CD8-positive, alpha-beta T cell (primary cell): ENCODE measurements at places on chromosomes 5 and 9.

- no peak for DNase-seq
These were observed 214.6 kb downstream of the PDZD2 start for GRCh38 chr5:31853398-31854135.

GRCh38 chr9:135751501-135751900 is 49.5 kb downstream of the KCNT1 start:
- DNase-seq, result no peak

DNA sequence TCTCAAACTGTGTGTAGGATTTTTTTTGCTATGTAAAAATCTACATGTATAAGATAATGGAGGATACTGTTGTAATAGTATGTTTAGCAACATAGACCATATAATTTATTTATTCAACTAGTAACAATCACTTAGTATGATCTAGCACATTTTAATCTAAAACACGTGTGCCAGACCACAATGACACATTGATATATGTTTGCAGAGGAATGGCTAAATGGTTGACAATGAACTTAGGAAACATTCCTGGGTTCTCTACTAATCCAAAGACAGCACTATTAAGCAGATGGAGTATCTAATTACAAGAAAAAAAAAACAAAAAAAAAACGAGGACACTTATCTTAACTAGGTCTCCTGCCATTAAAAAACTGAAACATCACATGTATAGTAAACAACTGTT is 261.7 kb upstream of the PAPPA start:
- DNase-seq, result no peak

- DNase-seq, result no peak
These were observed 31.8 kb downstream of the MAP1B start for GRCh38 chr5:72138943-72139521.

DNA sequence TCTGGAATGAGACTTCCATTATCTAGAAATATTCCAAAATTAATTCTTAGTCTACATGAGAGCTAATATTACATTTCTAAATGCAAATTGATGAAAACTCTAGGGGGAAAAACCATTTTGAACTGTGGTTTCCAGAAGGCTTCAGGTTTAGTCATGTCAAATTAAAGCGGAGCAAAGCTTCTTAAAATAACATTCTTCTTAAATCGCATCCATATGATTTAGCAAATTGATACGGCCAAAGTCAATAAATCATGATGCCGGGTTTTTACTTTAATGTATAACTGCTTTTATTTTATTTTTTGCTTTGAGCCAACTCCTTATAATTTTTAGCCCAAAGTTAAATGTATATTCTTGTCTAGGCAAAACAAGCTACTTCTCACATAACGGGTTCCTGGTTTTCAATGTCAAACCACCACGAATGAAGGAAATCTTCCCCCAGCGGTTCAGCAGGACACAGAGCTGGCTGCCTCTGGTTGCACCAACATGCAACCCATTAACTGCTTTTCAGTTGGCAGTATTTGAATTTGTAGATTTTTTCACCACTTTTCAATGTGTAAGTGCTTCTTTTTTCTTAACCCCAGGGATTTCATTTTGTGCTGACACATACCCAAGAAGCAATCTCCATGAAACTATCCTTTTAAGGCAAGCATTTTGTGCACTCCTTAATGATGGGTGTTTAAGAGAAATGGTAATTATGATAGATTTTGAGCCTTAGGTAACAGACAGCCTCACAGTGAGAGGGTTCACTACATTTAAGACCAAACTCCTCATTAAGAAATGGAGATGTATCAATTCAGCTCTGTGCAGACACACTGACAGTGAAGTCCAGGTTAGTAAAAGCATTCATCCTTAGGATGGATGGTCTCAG is 35.5 kb downstream of the EFNA5 start:
- DNase-seq, result no peak

DNA sequence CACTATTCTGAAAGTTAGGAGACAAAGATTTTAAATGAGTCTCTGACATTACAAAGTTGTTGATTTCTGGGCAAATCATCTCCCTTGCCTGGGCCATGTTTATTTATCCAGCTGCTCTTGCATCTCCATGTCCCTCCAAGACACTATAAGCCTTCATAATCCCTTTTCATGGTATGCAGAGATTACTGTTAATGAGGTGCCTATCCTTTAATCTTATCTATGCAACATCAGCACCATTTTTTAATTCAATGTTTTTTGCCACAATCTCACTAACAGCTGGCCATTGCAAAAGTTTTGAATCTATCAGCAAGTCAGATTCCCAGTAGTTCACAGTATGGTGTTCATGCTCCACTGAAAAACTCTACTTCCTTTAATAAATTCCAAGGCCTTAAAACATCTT is 108.5 kb upstream of the PTPRD start:
- DNase-seq, result no peak
